Kasumi-1 (cell line): ENCODE measurements at places on chromosomes 16 and 17.

- no peak for DNase-seq
Measured at GRCh38 chr16:30407804-30408534, 563 bp downstream of the ZNF771 start.

- DNase-seq = no peak
Measured at GRCh38 chr16:49377196-49377755, 3.7 kb downstream of the C16orf78 start.

DNA sequence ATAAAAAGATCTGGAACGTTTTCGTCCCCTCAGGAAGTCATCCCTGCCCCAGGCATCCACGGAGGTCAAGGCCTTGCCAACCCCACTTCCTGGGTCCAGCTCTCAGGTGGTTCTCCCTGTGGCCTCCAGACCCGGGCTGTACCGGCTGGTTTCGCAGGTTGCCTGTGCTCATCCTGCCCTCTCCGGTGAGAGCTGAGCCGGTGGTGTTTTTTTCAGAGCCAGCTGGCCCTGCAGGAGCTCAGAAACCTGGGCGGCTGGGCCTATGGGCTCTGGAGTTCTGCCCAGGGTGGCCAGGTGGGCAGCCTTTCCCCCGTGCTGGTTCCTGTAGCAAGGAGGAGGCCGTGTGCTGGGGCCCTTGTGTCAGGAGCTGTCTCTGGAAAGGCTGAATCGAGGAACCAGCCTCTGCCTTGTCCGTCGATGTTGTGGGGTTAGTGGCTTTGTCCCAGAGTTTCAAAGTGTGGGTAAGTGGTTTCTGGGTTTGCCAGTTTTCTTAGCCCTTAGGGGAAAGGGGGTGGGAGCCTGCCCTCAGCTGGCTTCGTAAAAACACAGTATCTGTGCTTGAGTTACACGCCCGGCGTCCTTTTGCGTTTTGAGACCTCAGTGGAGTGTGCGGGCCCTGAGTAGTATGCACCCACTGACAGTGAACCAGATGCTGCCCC is 23.6 kb downstream of the C16orf90 start:
- DNase-seq = no peak

GRCh38 chr16:27515874-27516353 is 33.8 kb downstream of the GTF3C1 start:
- DNase-seq = peak; percentile 0

DNA sequence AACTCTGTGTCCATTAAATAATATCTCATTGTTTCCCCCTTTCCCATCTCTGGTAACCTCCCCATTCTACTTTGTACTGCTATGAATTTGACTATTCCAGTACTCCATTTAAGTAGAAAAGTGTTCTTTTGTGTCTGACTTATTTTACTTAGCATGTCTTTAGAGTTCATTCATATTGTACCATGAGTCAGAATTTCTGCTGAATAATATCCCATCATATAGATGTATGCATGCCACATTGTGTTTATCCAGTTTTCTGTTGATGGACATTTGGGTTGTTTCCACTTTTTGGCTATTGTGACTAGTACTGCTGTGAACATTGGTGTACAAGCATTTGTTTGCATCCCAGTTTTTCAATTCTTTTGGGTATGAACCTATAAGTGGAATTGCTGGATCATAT is 6.0 kb downstream of the PPM1D start:
- DNase-seq = no peak

DNA sequence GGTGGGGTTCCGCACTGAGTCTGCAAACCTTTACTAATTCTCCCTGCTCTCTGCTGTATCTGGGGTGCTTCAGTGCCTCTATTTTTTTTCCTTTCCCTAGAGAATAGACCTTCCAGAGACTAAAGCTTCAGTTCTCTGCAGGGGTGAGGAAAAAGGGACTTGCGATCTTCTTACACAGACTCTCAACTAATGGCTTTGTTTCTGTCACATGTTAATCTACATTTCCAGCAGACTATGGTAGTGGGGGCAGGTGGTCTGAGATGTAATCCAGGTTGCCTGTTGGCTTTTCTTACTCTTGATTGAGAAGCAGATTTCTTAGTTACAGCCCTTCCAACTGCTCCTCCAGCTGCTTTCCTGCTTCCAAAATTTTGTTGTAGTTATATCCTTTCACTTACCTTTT is 229.0 kb upstream of the NLRP1 start:
- DNase-seq = no peak

GRCh38 chr16:64983963-64984362 is 137.9 kb downstream of the CDH11 start:
- no peak for DNase-seq

- DNase-seq = no peak
Measured at GRCh38 chr16:73179705-73180331, 131.9 kb upstream of the ZFHX3 start.

GRCh38 chr16:3908951-3909437 is 28.5 kb upstream of the CREBBP start:
- no peak for DNase-seq

DNA sequence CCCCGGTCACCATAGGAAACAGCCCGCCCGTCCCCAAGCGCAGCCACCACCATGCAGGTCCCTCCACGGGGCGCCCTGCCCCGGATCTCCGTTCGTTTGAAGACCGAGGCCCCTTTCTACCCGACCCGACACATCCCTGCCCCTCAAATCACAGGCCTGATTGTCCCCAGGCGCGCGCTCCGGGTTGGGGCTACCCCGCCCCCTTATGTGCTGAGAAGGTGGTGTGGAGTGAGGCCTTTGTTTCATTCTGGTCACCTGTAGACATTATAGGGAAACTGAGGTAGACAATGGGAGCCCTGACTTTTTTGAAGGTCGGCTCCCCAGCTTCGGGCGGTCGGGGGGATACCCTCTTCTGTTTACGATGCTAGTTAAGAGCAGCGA is 763 bp upstream of the ACTG1 start:
- peak; percentile 76 for DNase-seq

- peak; percentile 99 for DNase-seq
Measured at GRCh38 chr16:177394-177822, 928 bp downstream of the HBA1 start.

GRCh38 chr17:66951605-66951953 is 12.9 kb upstream of the CACNG4 start:
- no peak for DNase-seq

- no peak for DNase-seq
Measured at GRCh38 chr17:17824119-17824782, 12.5 kb downstream of the SREBF1 start.

GRCh38 chr17:46726206-46726605 is 92.3 kb downstream of the WNT3 start:
- no peak for DNase-seq

DNA sequence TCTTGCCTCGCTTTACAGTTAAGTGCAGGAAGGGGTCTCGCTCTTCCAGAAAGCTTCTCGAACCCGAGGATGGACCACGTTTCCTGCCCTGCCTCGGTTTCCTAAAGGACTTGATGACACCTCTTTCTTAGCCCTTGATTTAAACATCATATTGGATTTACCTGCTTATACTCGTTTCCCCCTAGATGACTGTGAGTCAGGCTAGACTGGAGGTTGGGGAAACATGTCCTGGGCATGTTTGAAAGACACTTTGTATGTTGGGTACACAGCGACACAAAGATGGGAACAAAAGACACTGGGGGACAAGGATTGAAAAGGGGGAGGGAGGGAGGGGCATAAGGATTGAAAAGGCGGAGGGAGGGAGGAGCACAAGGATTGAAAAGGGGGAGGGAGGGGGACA is 30.0 kb downstream of the SDK2 start:
- DNase-seq = no peak

- DNase-seq = no peak
Measured at GRCh38 chr17:27989046-27989445, 53.4 kb upstream of the NLK start.

GRCh38 chr17:57880086-57880456 is 30.2 kb upstream of the MRPS23 start:
- no peak for DNase-seq

GRCh38 chr17:45127548-45128300 is 4.6 kb downstream of the PLCD3 start:
- no peak for DNase-seq

DNA sequence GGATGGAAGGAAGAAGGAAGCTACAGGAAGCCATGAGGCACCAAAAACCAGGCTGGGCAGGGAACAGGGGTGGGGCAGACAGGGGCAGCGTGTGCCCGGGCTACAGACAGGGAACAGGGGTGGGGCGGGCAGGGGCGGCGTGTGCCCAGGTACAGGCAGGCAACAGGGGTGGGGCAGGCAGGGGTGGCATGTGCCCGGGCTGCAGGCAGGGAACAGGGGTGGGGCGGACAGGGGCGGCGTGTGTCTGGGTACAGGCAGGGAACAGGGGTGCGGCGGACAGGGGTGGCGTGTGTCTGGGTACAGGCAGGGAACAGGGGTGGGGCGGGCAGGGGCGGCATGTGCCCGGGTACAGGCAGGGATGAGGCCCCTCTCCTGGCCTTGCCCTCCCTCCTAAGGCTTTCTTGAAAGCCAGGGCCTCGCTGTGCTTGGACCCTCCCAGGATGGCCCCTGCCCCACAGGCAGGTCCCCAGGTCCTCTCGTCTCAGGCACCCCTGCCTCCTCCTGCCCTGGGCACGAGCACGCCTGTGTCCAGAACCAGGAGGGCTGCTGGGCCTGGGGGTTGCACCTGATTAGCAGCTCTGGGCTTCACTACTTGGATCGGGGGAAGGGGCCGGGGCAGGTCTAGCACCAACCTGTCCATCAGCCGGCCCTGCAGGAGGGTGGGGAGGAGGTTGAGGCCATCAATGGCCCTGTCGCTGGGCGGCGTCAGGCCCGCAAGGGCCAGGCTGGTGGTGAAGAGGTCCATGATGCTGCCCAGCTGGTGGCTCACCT is 14.5 kb upstream of the APRT start:
- no peak for DNase-seq

DNA sequence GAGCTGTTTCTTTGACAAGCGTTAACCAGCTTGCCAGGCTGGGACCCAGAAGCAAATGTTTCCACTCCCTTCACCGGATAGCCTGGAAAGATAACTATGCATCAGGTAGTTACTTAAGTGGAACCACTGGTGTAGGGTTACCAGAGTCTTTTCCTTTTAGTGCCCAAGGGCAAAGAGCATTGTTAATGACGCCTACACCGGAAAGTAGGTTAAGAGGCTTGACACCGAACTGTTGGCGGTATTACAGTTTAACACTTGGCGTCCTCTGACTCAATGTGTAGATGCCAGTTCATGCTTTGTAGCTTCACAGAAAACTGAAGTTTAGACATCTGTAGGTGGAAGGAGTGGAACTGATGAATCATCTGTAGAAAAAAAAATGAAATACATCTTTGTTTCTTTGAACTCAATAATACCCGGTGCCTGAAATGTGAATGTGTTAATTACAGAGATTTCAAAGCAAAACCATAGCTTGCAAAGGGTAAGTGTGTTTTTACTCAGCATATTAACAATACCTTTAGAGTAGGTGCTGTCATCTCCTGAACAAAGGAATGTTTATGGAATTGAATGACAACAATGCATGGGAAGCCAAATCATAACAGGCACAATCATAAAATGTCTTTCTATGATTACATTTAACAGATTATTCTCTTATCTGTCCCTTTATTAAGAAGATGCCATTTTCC is 426.7 kb upstream of the SALL1 start:
- no peak for DNase-seq

GRCh38 chr17:82151106-82151957 is 53.3 kb upstream of the FASN start:
- DNase-seq = no peak

GRCh38 chr16:54444851-54445458 is 158.4 kb upstream of the IRX3 start:
- no peak for DNase-seq

GRCh38 chr17:43409131-43409530 is 10.3 kb downstream of the ARL4D start:
- DNase-seq = no peak

DNA sequence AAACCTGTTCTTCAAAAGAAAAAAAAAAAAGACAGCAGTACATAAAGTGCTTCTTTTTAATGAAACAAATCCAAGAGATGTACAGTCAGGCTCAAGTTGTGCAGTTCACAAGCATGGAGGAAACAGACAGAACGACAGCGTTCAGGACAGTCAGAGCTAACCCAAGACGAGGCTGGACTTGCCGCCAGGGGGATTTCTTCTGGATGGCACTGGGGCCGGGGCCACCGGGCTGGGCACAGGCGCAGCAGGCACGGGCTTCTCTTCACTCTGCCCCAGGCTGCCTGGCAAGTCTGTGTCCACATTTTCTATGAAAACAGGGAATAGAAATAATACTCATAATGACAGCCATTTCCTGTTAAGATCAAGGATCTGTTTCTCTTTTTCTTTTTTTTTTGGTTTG is 4.4 kb upstream of the NT5C start:
- no peak for DNase-seq

DNA sequence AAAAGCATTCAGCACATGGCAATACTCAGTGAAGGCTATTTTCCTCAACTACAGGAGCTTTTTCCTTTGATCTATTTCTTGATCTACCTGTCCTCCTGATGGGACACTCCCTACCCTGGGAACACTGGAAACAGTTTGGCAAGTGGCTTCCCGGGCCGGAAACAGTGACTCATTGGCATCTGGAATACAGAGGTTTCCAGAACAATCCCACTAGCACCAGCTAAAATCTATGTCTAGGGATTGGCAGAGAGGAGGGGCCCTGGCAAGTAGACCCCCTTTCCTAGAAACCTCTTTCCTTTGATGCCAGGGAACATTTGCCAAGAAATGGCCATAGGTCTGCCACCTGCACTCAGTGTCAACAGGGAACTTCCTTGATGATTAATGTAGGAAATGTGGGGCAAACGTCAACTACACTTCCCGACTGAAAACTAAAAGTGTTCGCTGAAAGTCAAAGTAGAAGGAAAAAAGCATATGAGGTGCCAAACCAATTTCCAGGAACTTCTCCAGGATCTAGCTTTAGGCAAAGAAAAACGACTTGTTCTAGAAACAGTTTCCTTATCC is 30.4 kb upstream of the FBXW10B start:
- no peak for DNase-seq

GRCh38 chr16:48201515-48202201 is 42.4 kb upstream of the LONP2 start:
- peak; percentile 37 for DNase-seq

GRCh38 chr16:24049113-24049512 is 207.0 kb upstream of the CACNG3 start:
- DNase-seq = no peak

DNA sequence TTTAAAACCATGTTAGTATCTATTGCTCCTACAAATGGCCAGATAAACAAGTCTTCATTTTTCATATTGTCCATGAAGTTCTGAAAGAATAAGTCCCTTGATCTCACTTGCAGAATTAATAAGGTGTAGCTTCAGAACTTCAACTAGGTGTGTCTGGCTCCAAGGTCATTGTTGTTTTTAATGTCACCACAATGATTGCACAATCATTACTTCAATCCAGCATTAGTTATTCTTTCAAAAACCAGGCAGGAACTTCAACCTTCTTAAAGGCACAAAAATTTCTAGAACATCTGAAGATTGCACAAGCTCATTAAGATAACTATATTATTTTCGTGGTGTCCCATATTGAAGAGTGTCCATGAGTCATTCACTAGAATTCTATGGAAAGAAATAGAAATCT is 1386.4 kb downstream of the CDH11 start:
- DNase-seq = no peak
